ENCODE measurements at places on chromosomes 5 and 9. TPM values are rescaled to one million over a fixed set of nuclear protein-coding genes. Genes with fewer than 3 reads are reported as not detected.

- DNase-seq = no peak
Measured at GRCh38 chr5:179190851-179191505, 130.8 kb downstream of the ZNF354C start.

- no peak for DNase-seq
Measured at GRCh38 chr5:173514661-173515060, 101.8 kb downstream of the BOD1 start.

DNA sequence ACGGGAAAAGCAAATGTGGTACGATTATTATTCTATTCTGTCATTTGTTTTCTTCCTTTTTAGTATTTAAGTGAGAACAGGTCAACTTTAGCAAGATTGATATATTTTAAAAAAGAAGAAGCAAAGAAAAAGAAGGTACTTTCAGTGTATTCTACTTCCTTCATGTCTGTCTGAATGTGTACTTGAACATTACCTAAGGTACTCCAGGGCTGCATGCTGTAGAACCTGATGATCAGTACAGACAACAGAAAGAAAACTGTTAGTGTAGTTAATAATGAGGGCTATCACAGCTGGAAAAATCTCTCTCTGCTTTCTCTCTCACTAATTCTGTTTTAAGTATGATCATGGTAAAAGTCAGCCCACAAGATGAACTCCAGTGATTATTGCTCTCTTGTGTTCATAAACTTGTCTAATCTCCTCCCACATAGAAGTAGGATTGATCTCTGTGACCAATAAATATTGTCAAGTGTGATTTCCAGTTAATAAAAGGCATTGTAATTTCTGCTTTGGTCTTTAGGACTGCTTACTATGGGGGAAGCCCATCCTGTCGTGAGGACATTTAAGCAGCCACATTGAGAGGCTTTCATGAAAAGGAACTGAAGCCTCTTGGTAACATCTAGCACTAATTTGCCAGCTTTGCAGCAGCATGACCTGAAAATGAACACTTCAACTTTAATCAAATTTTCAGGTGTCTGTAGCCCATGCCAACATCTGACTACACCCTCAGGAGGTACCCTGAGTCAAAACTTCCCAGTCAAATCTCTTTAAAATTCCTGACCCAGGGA, 864.0 kb upstream of the ACO1 start:
- no peak for DNase-seq

GRCh38 chr5:175892015-175892800, 20.8 kb downstream of the CPLX2 start:
- peak; percentile 52 for DNase-seq

DNA sequence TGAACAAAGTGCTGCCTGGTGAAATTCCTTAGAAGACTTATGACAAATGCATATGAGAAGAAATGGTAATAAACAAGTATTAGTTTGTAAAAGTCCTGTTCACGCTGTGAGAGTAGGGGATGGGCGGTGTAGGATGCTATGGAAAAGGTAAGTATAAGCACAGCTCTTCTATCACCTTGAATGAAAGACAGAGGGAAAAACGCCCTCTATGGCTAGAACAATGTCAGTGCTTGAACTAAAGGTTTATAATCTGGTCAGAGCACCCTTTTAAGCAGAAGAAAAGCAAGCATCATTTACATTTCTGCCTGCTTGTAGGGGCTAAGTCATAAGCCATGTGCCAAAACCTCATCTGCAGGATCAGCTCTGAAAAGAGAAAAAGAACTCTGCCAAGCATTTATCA, 115.2 kb downstream of the LHFPL2 start:
- no peak for DNase-seq

DNA sequence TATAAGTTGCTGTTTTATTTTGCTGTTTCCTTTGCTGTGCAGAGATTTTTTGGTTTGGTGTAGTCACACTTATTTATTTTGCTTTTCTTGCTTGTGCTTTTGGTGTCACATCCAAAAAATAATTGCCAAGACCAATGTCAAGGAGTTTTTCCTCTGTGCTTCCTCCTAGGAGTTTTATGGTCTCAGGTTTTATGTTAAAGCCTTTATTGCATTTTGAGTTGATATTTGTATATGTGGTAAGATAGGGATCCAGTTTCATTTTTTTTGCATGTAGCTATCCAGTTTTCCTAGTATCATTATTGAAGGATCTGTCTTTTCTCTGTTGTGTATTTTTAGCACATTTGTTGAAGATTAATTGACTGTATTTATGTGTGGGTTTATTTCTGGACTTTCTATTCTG, 210.6 kb downstream of the ARHGEF28 start:
- no peak for DNase-seq

DNA sequence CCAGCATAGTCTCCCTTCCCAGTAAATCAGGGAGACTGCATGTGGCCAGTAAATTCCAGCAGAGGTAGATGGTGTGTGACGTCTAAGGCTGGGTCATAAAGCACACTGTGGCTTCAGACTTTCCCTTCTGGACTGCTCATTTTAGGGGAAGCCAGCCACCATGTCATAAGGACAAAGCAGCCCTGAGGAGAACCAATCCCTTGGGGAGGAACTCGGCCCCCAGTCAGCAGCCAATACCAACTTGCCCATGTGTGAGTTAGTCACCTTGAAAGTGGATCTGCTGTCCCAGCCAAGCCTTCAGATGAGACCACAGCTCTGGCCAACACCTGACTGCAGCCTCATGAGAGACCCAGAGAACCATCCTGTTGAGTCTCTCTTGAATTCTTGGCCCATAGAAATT, 14.7 kb upstream of the NINJ1 start:
- no peak for DNase-seq

GRCh38 chr9:21758540-21758939, 43.9 kb upstream of the MTAP start:
- DNase-seq = no peak

GRCh38 chr5:157520911-157521703, 54.5 kb downstream of the ADAM19 start:
- DNase-seq = no peak

DNA sequence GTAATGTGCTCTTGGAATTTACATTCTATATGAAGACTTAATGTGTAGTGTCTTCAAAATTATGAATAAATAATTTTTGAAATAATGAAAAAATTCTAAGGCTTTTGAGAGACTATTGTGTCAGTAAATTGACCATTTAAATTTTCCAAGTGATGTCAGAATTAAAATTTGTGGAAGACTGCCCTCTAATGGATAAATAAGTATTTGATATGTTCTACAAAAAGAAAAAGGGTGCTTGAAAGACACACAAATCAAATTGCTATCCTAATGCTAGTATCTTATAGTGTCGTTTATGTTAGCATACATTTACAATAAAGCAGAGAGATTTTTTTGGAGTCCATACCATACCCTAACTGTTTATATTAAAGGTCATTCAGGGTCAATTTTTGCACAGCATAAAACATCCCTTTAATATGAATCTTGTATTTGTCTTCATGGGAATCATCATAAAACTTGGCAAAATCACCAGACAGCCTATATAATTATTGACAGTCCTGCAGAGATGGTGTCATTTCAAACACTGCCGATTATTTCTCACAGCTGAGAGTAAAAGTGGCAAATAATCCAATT, 120.8 kb upstream of the SLC27A6 start:
- peak; percentile 85 for DNase-seq

DNA sequence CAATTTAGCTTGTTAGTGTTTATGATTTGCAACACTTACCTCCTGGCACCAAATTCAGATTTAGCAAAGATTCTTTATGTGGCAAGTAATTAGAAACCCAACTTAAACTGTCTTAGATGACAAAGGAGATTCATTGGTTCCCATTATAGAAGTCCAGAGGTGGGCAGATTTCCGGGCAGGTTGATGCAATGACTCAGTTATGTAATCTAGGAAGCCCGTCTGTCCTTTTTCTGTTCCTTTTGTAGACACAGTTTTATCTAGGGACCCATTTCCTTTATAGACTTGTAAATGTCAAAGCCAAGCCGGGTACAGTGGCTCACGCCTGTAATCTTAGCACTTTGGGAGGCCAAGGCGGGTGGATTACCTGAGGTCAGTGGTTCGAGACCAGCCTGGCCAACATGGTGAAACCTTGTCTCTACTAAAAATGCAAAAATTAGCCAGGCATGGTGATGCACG, 20.3 kb upstream of the ANKRD33B start:
- no peak for DNase-seq

GRCh38 chr9:112970939-112971338, 41.1 kb downstream of the ZNF883 start:
- no peak for DNase-seq

GRCh38 chr5:38094889-38095288, 163.5 kb upstream of the EGFLAM start:
- DNase-seq = no peak

GRCh38 chr5:144315026-144315425, 144.4 kb downstream of the KCTD16 start:
- DNase-seq = no peak

DNA sequence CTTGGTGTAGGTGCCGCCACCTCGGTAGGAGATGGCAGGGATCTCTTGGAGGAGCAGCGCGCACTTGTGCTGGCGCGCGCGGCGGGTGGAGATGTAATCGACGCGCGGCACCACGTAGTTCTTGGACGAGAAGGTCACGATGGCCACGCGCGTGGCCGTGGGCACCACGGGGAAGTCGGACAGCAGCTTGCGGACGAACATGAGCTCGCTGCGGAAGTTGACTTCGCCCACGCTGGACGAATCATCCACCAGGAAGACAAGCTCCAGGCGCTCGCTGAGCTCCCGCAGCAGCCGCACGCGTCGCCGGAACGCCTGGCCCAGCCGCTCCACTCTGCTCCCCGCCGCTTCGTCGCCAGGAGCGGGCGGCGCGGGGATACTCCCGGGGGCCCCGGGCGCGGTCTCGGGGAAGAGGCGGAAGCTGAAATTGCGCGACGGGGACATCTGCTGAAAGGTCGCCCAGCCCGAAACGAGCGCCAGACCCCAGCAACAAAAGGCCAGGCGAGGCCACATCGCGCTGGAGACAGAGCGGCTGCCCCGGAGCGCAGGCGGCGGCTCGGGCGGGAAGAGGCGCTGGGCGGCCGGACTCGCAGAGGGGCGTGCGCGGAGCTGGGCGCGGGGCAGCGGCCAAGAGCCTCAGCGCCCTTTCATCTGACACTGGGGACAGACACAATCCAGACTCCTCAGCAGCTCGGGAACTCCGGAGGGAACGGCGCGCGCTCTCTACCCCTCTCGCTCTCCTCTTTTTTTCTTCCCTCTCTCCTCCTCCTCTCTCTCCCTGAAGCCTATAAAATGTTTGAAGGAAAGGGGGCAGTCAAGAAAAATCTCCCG, at the start of gene SVEP1:
Gene SVEP1 (minus strand): TSS at position 708 of the 828 bp plus-strand sequence. CDS start 198 bp downstream, at position 510.
- DNase-seq = peak; percentile 35

- no peak for DNase-seq
Measured at GRCh38 chr5:101688156-101688555, 607.9 kb downstream of the SLCO4C1 start.

- no peak for DNase-seq
Measured at GRCh38 chr5:65895891-65896290, 30.5 kb upstream of the ERBIN start.

DNA sequence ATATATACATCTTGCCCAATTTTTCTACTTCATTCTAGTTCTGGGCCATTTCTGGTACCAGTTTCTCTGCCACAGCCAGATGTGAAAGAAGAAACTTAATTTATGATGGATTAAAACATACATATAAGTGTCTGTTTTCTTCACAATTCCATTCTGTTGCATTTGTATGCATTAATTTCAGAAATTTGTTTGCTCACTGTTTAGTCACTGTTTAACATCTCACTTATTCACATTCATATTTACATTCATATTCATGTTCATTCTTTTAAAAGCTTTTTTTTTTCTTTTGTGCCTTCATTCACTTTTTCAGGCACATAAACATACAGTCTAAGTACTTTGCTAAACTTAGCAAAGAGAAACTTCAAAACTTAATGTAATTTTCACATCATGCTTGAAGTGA, 684.0 kb upstream of the CDH9 start:
- DNase-seq = no peak

DNA sequence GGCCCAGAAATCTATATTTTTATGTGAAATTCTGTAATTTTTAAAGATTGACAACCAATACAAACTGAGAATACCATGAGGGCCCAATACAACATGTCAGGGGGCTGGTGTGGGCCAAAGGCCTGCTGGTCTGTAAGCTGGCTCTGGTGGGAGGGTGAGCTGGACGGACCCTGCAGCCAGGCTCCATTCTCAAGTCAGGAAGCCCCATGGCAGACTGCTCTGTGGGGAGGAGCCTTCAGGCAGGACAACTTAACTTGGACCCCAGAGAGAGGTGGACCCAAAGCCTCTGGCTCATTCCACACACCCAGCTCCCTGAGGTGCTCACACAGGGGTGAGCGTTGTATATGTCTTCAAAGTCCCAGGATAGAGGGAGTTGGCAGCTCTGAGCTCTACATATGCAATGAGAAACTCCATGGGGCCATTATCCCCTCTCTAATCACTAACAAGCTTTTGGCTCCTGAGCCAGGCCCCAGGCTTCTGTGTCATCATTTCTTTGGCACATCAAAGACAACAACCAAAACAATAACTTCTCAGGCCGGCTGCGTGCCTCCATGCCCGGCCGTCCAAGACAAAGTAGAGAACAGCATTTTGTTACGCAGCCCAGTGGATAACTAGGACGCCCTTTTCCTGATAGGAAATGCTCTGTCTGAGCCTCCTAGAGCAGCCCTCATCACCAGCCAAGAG, 6.4 kb downstream of the SEPTIN8 start:
- no peak for DNase-seq

DNA sequence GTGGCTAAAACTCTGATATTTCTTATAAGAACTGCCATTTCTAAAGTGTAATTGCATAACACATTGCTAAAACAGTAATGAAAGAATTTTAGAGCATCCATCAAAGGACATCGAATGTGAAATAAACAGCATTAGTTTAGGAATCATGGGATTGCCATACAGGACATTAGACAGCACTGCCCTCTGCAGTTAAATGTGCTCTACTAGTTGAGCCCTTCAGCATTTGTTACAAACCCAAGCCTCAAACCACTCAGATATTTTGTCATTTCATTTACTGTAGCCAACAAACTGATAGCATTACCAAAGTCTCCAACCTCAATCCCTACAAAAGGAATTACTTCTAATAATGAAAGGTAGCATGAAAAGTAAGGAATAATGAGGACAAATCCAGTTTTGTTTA, 116.8 kb upstream of the COX7C start:
- DNase-seq = no peak

- DNase-seq = peak; percentile 76
Measured at GRCh38 chr5:104573949-104574709, 1011.5 kb upstream of the NUDT12 start.

Gene KIF20A
- total RNA-seq = 13.5 TPM

Gene AIF1L
- total RNA-seq = 47.7 TPM

Gene CAMSAP1
- total RNA-seq = 41.7 TPM

Gene TRPM6
- total RNA-seq = 1.9 TPM

Gene RMI1
- total RNA-seq = 17.4 TPM

Gene HSD17B3
- total RNA-seq = 0.44 TPM

Gene PLCXD3
- total RNA-seq = 4.4 TPM

Gene ANKRD31
- 0.59 TPM for total RNA-seq

Gene IDNK
- total RNA-seq = 5.6 TPM

Gene ZDHHC11
- total RNA-seq = 11.7 TPM

Gene TRIM7
- 1.9 TPM for total RNA-seq

Gene AMBP
- total RNA-seq = 1.7 TPM

Gene FBP1
- total RNA-seq = 1.8 TPM

Gene BARX1
- total RNA-seq = not detected

Gene SNAPC3
- 49.9 TPM for total RNA-seq

Data from spinal cord (tissue), 10 donors.